ENCODE measurements at places on chromosomes 11 and 22.
A peak's percentile ranks its signal among the peaks of the same experiment; 100 is the strongest.

DNA sequence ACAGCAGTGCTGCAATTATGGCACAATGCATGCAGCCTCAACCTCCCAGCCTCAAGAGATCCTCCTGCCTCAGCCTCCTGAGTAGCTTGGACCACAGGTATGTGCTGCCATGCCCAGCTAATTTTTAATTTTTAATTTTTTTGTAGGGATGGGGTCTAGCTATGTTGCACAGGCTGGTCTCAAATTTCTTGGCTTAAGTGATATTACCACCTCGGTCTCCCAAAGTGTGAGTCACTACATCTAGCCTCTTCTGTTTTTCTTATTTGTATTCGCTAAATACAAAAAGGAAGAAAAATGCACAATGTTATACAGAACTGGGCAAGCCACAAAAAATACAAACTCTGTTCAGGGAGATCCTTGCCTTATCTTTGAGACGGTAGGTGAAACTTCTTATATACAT, 62.1 kb downstream of the DDI1 start:
- no peak overlapping the region for H3K4me3 ChIP-seq
- H3K27ac ChIP-seq: no peak overlapping the region
- H3K36me3 ChIP-seq: no peaks in the 10 kb centered on the region

DNA sequence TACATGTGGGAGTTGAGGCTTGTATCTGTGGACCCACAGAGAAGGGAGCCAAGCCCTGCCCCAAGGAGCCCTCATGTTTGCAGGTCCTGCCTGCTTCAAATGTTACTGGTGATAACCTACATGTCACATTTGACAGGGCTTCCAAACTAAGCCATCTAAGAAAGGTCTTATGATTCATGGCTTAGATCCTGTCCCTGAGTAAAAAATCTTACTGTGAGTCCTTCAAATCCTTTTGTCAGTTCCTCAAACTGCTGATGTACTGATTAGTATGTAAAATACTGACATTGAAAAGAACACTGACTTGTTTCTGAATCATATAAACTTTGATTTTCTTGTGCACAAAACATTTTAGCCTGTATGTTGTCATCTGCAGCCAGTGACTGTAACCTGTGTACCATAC, 1.0 kb upstream of the PANX1 start:
- H3K36me3 ChIP-seq: no peaks in the 10 kb centered on the region
- H3K27ac ChIP-seq: peak overlapping the region; percentile 90
- no peaks in the 10 kb centered on the region for H3K27me3 ChIP-seq
- peaks cover 5% of the 10 kb centered on the region for H3K4me1 ChIP-seq
- no peak overlapping the region for H3K4me3 ChIP-seq
- no peak for DNase-seq

- H3K36me3 ChIP-seq: no peaks in the 10 kb centered on the region
- no peak overlapping the region for H3K27ac ChIP-seq
- no peak for DNase-seq
- peak overlapping the region; percentile 40 for H3K4me3 ChIP-seq
- H3K27me3 ChIP-seq: no peaks in the 10 kb centered on the region
These were observed 40.8 kb upstream of the PCF11 start for GRCh38 chr11:83116015-83116641.

DNA sequence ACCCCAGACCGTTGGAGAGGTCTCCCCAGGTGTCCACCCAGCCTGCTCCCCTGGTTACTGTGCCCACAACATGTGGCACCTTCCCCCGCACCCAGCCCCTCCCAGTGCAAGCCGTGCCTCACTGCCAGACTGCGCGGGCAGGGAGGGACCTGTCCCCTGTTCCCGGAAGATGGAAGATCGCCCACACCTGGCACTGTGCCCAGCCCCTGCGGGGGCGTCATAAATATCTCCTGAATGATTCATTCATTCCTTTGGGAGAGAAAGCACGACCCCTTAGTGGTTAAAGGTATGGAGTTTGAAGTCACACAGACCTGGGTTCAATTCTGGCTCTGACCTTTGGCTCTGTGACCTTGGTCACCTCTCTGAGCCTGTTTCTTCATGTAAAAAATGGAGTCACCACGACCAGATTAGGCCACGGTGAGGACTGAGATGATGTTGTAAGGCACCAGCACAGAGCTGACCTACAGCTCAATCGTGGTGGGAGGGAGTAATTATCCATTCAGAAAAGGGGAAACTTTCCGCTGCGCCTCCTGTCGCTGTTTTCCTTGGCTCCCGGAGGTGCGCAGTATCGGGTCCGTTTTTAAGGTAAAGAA, 497 bp upstream of the SYT12 start:
- peaks cover 6% of the 10 kb centered on the region for H3K27me3 ChIP-seq
- no peak overlapping the region for H3K4me3 ChIP-seq
- no peak for DNase-seq
- no peaks in the 10 kb centered on the region for H3K36me3 ChIP-seq
- peaks cover 35% of the 10 kb centered on the region for H3K4me1 ChIP-seq
- H3K27ac ChIP-seq: no peak overlapping the region

DNA sequence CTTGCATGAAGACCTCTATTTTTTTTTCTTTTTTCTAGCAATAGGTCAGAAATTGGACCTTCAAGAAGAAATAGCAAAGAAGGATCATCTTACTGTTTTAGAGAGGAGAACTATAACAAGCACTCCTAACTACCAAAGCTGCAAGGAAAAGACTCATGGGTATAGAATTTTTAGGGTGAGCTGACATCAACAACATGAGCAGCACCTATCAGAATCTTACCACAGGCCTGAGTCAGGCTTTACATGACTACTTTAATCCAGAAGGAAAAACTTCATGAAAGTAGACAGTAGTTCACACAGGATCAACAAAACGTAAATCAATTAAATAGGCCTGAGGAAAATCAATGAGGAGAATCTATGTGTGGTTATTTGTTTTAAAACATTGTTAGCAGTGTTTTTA, 130.5 kb downstream of the FAM76B start:
- no peaks in the 10 kb centered on the region for H3K36me3 ChIP-seq
- DNase-seq: no peak
- H3K4me1 ChIP-seq: no peaks in the 10 kb centered on the region
- H3K4me3 ChIP-seq: no peak overlapping the region
- H3K27me3 ChIP-seq: no peaks in the 10 kb centered on the region

- no peak overlapping the region for H3K4me3 ChIP-seq
- no peak overlapping the region for H3K27ac ChIP-seq
- no peaks in the 10 kb centered on the region for H3K36me3 ChIP-seq
- H3K27me3 ChIP-seq: peaks cover 2% of the 10 kb centered on the region
- DNase-seq: no peak
These were observed 48.5 kb downstream of the PAK1 start for GRCh38 chr11:77425346-77425745.

DNA sequence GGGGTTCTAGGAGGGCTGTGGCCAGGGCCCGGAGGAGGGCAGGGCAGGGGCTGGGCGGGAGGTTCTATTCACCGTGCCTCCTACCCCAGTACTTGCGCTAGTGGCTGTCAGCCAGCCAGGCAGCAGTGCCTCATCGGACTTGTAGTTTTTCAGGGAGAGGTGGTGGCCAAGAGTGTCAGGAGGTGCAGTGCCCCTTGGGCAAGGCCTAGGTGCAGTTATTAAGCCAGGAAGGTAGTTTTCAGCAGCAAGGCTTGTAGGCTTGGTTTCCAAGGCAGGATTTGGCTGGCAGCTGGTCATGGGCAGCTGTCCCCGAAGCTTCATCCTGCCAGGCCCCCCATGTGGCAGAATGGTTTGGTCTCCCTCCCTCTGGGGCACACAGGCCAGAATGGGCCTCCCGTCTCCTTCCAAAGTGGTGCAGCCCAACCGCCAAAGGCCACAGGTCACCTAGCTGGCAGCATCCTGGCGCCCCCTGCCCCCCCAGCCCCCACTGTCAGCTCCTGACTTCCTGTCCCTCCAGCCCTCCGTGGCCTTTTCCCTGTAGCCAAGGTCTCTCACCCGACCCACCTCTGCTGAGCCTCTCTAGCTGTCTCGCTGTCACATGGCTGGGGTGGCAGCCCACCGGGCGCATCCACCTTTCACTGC, 8.5 kb downstream of the CCDC88B start:
- no peak overlapping the region for H3K27ac ChIP-seq
- H3K4me3 ChIP-seq: no peak overlapping the region
- DNase-seq: no peak
- H3K4me1 ChIP-seq: peaks cover 8% of the 10 kb centered on the region
- H3K27me3 ChIP-seq: no peaks in the 10 kb centered on the region

DNA sequence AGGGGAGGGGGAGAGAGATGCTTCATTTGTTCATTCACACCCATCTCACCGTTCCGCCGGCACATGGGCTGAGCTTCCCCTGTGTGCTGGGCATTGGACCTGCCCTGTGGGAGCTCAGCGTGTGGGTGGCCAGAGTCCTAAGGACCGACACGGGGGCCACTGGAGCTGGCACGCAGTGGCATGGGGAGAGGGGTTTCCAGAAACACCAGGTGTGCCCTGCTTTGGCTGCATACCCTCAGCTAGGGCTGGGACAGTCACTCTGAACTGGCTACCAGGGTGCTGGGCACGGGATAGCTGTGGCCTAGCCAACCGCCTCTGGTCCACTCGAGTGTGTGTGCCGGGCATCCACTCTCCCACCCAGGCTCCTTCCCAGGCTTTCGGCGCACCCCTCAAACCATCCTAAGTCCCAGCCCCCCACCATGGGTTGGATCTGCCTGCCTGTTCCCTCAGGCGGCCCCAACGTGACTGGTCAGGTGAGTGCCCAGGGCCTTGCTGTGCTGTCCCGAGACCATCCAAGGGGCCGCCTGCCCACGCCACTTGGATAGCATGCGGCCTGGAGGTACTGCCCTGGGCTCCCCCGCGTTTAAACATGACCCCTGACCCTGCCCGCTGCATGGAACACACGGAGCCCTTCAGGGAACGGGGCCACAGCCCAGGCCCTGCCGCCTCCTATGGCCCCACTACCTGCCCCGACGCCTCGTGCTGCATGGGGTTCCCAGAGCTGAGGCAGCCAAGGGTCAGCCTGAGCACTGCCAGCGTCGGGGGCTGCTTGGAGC, 51.6 kb upstream of the LINC01488 start:
- peaks cover 48% of the 10 kb centered on the region for H3K27me3 ChIP-seq
- H3K27ac ChIP-seq: no peak overlapping the region
- no peaks in the 10 kb centered on the region for H3K36me3 ChIP-seq
- no peak overlapping the region for H3K4me3 ChIP-seq

- no peak overlapping the region for H3K4me3 ChIP-seq
- H3K27ac ChIP-seq: no peak overlapping the region
- no peak for DNase-seq
- H3K27me3 ChIP-seq: no peaks in the 10 kb centered on the region
These were observed 333.2 kb downstream of the CASP12 start for GRCh38 chr11:104564921-104565582.

DNA sequence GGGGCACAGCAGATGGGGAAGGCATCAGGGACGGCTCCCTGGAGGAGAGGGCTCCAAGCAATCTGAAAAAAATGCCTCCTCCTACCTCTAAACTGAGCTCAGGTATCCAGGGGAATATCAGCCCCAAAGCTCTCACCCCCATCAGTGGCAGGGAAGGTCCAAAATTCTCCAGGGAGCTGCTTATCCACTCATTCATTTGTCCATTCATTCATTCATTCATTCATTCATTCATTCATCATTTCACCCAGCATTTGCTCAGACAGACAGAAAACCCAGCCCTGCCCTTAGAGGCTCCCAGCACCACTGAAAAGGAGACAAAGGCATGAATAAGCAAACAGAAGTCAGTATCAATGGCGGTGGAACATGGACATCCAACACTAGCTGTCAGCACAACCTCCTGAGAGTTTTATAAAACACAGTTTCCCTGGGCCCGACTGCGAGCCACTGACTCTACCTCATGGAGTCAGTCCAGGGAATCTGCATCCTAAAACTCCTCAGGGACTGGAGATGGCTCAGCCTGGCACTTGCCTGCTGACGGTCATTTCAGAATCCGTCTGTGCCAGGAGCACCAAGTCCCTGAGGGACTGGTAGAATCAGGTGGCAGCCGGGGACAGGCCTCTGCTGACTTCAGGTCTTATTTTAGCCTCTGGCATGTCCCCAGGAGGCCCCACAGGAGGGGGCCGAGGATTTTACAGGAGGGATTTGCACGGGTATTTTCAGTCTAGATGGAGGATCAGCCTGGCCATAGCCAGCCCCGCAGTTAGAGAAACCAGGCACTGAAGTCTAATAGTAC, 164.6 kb downstream of the MN1 start:
- no peak overlapping the region for H3K4me3 ChIP-seq
- H3K27ac ChIP-seq: no peak overlapping the region
- DNase-seq: no peak
- H3K36me3 ChIP-seq: no peaks in the 10 kb centered on the region

- no peaks in the 10 kb centered on the region for H3K36me3 ChIP-seq
- H3K27ac ChIP-seq: no peak overlapping the region
- no peak for DNase-seq
These were observed 65.1 kb upstream of the SLC35C1 start for GRCh38 chr11:45739866-45740265.

DNA sequence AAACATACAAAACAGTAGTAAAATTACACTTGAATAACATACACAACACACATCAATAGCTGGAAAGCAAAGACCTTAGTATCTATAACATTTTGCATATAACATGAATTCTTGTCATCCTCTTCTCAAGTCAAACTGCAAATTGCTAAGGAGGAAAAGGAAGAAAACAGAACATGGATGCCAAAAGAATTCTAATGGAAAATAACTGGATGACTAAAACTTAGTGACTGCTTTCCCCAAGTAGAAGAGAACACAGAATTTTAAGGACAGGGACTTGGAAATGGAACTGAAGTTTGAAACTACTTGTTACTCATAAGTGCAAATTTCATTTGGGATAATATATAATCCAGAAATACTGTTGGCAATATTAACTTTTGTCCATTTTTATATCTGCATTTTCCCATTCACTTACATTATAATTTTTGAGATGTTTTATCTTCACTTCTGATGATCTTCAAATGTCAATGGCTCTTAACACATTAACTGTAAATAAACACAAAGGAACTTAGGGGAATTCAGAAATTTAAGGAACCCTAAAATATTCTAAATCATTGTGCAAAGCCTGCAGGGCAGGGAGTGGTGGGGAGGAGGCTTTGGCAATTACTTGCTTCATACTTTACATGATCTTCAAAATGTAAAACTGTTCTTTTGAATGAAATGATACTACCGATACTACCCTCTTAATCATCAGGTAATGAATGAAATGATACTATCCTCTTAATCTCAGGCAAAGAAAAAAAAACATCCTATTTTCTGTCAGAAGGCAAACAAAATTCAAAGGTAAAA, 9.9 kb downstream of the MTMR2 start:
- H3K36me3 ChIP-seq: no peaks in the 10 kb centered on the region
- no peak for DNase-seq
- no peak overlapping the region for H3K4me3 ChIP-seq
- no peaks in the 10 kb centered on the region for H3K27me3 ChIP-seq

DNA sequence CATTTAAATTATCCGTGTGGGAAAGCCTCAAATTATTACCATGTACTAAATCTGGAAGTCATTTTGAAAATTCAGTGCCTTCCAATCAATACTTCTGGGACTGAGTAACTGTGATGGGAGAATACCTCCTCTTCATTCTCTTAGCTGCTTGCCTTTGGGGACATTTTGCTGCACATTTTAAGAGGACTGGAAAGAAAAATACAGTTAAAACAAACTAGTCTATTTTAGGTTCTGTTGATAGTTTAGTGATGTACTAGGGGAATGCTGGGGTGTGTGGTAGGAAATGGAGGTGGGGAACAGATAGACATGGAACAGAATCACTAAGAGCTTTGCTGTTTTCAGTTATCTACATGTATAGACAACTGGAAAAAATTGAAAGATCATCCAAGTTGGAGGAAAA, 65.7 kb upstream of the APOA1 start:
- H3K4me3 ChIP-seq: no peak overlapping the region
- DNase-seq: no peak
- H3K4me1 ChIP-seq: peaks cover 1% of the 10 kb centered on the region
- no peaks in the 10 kb centered on the region for H3K36me3 ChIP-seq
- H3K27ac ChIP-seq: no peak overlapping the region

- H3K4me3 ChIP-seq: no peak overlapping the region
- no peak overlapping the region for H3K27ac ChIP-seq
- no peaks in the 10 kb centered on the region for H3K27me3 ChIP-seq
- no peak for DNase-seq
- no peaks in the 10 kb centered on the region for H3K4me1 ChIP-seq
These were observed 1004.1 kb downstream of the OPCML start for GRCh38 chr11:132528181-132528580.

All from T-cell (primary cell).